Memory B cell (primary cell): ENCODE measurements at places on chromosomes 3 and 15.

DNA sequence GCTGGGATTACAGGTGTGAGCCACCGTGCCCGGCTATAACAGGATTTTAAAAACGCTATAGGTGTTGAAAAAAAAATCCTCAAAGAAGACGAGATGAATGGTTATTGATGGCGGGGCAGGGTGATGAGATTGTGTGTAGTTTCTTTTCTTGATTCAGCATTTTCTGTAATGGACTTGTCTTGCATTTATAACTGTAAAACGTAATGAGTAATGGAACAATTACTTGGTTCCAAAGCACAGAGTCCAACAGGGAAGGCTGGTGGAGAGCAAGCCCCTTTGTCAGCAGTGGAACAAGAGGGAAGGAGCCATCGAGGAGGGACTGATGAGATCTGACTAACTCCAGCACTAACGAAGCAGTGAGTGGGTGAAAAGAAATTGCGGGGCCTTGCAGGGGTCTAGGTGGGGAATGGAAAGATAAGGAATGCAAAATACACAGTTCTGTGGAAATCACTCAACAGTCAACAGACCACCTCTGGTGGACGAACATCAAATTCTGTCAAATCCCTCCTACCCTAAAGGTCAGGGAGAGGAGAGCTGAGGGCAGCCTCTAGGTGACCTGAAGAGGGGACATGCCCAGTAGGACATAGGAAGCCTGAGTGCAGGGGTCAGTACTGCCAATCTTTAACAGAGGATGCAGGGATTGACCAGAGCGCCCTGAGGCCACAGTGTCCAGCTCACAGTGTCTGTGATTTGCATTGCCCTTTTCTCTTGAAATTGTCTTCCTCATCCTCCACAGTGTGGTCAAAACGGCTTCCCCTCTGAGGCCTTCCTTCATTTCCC is 23.1 kb upstream of the CDCP1 start:
- no peak for DNase-seq

- no peak for DNase-seq
These were observed 88.8 kb upstream of the CHD2 start for GRCh38 chr15:92811148-92811913.

DNA sequence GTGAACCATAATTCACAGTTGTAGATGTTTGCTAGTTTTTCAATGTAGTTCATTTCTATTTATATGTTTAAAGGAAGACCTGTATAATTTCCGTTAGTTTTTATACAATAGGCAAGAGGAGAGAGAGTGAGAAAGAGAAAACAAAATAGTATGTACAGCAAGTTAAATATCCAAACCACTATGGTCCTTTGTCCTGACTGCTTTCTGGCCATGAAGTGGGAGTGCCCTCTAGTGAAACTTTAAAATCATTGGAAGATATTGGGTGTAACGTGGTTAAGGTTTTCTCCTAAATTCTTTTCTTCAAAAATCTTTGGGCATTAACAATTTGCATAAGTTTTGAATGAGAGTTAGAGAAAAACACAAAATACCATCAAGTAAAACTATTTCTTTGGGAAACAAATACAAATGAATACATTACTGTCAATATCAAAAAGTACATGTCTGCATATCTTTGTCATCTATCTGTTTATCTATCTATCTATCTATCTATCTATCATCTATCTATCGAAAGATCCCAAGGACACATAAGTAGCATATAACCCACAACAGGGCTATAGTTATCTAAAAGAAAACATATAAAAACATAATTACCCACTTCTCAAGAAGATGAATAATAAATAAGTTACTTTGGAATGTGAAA is 534.6 kb upstream of the ATP11B start:
- no peak for DNase-seq

DNA sequence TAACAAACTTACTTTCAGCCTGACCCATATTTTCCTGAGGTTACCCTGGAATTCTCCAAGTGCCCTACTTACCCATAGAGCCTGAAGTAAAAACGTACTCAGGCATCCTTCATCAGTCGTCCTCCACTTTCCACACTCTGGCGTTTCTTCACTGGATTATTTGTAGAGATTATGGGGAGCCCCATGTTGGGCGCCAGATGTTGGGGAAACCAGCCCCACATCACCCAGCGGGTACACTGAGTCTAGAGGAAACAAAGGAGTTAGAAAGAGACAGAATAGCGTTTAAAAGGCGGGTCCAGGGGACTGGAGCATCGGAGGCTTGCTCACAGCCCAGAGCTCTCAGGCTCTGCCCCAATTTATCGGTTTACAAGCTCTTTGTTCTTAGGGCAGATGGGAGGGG is 9.7 kb upstream of the SLC28A2 start:
- DNase-seq: no peak

DNA sequence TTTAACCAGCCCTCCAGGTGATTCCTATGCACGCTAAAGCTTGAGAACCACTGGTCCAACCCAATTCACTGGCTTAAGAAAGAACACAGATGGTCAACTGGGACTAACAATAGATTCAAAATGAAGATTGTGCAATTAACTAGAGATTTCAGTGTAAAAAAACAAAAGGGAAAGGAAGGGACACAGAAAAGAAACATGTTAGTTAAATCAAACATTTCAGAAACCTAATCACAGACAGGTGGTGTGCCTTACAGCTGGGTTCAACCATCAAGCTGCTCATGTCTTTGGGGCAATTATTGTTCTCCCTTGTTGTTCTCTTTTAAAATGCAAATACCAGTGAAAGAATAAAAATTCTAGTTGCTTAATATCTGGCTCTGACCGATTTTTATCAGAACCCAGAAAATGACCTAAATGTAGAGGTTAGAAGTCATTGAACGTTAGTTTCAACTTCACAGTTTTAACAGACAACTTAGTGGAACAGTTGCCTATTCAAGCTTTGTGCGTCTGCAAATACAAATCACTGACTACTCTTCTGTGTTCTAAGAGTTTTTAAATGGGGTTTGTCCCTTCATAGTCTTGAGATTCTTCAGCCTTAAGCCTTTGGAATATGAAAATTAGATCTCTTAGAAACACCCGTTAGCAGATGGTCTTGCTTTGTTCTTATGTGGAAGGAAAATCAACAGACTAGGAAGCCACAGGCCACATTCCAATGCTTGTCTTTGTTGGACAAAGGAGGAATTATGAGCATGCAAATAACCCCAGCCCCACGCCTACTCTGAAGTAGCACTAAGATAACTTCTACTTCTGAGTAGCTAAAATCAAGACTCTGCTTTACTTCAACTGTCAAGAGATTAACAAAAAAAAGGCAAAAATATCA is 223.4 kb downstream of the ATP8B4 start:
- DNase-seq: no peak

DNA sequence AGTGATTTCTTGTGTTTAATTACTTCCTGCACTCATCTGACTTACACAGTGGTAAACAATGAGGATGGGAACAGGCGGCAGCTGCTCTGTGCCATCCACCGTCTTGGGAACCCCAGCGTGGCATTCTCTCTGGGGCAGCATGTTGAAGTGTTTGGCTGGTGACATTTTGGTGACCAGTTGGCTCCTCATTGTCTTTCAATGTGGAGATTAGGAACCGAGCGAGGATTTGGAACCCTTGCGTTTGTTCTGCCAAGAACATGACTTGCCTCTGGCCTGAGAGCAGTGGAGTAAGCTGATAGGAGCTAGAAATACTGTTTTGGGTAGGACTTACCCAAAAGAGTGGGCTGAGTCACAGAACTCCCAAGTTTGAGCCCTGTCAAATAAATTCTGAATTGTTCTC is 88.8 kb downstream of the IGF1R start:
- no peak for DNase-seq

GRCh38 chr3:166785876-166786275 is 594.2 kb downstream of the ZBBX start:
- DNase-seq: no peak

DNA sequence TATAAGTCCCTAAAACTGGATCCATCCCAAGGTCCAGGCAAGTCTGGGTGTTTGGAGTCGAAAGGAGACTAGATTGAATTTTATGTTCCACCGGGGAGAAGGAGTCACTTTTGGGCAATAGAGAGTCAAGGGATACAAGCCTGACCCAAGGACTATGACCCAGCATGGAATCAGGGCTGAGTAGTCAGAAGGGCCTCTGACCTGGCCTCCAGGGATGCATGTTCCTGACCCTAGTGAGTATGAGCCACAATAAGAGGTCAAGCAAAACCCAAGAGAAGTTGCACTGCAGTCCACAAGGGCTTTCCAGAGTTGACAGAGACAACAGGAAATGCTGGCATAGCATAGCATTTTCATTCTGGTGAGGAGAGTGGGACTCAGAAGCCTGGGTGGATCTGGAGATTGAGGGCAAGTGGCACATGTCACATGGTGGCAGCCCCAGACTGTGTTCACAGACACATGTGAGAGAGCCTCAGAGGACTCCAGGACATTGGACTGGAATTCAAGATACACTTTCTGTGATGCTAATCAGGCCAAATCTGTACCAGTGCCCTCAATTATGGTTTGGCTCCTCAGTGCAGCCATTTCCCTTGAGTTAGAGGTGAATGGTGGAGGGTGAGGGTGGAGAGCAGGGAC is 66.9 kb downstream of the TFG start:
- DNase-seq: no peak

DNA sequence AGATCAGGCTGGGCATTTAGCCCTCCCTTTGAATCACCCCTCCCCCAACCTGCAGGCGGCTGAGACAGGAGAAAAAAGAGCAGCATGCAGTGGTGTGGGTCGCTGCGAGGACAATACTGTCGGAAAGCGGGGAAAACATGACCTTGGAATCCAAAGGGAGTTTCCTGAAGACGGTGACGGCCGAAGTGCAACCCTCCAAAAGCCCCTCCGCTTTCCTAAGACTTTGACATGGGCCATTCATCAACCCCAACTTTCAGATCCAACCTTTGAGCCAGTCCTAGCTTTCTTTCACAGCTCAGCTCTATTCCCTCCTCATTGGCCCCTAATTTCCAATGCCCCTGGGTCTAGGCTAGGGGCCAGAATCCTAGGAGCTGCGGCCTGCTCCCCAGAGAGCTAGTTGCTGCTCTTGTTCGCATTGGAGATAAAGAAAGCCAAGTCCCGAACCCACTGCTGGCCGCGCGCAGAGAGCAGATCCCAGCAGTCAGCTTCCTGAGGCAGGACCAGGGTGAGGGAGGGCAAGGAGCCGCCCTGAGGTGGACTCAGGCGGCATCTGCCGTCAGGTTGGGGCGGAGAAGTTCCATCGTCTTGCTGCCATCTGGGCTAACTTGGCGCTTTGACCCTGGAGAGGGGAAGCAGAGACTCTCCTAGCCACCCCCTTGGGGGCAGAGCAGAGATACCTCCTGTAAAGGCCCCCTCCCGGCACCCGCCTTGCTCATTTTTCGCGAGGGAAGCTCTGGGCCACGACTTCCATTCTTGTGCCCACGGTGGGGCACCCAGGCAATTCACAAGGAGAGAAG is 914 bp downstream of the ZIC4 start:
- DNase-seq: no peak

DNA sequence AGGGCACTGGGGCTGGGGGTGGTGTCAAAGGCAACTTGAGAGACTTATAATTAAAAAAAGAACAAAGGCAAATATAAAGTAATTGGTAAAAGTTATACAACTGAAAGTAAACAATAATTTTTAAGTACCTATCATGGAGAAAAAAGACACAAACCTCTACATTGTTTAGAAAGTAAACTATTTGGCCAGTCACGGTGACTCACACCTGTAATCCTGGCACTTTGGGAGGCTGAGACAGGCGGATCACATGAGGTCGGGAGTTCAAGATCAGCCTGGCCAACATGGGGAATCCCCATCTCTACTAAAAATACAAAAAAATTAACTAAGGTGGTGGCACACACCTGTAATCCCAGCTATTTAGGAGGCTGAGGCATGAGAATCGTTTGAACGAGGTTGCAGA is 25.8 kb downstream of the RPSA start:
- DNase-seq: no peak

DNA sequence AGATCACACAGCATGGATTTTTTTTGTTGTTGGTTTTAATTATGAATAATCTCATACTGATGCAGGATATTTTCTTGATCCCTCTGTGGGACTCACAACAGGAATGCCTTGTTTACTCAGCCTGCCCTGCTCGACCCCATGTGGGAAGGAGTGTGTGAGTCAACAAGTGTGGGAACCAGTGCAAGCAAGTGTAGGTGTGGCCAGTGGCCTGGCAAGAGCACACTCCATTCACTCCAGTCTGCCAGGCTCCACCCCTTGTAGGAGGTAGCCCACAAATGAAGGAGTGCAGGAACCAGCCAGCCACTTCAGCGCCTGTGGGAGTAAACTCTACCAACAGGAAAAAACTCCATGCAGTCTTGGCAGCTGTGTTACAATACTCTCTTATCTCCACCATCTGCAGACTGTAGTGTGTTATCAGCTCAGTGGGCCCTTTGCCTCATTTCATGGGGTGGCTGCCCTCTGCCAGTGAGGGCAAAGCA is 393.6 kb downstream of the OTOL1 start:
- no peak for DNase-seq
